Non-pigmented ciliary epithelial cell (primary cell): ENCODE measurements at places on chromosomes 7 and 10.

DNA sequence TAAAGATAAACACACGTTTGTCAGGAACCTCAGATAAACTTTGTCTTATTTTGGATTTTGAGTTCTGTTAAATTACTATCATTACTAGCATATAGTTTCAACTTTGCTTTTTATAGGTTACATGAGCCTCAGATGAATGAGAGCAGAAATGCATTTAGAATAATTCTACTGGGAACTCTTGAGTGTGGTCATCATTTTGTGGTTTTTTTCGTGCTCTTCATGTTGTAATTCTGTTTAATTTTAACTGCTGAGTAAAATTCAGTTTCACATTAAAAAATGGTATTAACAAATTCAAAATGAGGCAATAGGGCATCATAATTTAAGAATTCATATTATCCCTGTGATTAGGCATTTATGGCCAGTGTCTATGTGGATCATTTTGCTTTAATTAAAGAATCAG is 72.9 kb downstream of the GNAI1 start:
- no peak for DNase-seq

GRCh38 chr7:7764520-7765396 is 46.4 kb upstream of the RPA3 start:
- DNase-seq = no peak

GRCh38 chr10:101896225-101896877 is 52.8 kb upstream of the KCNIP2 start:
- no peak for DNase-seq

- DNase-seq = no peak
Measured at GRCh38 chr10:48254750-48255512, 19.6 kb downstream of the FRMPD2 start.

DNA sequence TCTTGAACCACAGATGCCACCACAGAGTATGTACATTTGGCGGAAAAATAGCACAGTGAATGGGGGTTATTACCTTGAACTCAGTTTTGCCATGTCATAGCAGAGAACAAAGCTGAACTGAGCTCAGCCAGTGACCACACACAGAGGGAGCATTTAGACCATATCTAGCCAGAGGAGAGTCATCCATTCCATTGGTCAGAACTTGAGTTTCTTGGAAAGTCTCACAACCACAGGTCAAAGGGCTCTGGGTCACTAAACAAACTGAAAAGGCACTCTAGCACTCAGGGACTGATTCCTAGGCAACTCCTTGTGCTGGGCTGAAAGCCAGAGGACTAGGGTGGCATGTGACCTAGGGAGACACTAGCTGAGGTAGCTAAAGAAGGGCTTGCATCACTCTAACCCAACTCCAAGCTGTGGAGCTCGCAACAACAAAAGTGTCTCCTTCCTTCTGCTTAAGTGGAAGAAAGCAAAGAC is 239.7 kb upstream of the SEMA3D start:
- no peak for DNase-seq

GRCh38 chr10:114278140-114278883 is 39.3 kb downstream of the VWA2 start:
- DNase-seq = no peak

- no peak for DNase-seq
Measured at GRCh38 chr10:133124357-133125211, 35.4 kb upstream of the KNDC1 start.

DNA sequence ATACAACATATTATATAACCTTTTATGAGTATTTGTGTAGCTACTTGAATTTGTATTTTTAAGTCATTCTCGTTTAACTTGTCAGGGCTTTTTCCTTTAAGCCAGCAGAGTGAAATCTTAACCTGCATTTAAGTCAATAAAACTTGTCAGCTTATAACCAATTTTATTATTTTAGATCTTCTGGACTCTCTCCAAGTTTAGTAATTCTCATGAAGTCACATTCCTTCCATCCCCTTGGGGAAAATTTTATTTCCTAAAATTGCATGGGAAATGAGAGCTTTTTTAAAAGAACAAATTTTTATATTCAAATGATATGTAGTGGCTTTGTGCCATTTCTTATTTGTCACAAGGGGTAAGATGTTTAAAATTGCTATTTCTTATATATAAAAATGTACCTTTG is 74.0 kb downstream of the SEPTIN7 start:
- no peak for DNase-seq

DNA sequence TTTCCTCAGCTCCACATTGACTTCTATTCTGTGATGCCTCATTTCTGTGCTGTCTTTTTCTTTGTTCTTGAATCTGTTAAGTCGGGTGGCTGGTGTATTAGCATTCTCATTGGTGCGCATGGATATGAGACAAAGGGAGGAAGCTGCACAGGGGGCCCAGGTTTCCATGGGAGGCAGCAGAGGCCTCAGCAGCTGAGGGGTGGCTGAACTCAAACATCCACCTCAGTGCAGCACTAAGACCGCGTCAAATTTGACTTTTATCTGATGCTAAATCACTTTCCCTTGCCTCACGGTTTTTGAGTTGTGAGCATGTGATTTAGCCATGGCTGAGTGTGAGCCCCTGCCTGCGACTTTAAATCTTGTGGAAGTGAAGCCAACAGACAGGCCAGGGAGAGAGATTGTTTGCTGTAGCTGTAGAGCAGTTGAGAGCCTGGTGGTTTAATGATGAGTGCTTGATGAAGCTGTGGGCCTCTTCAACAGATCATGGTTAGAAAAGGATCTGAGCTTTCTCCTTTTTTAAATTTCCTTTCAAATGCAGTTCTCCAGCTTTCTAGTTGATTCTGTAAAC is 193.3 kb upstream of the ZNF804B start:
- no peak for DNase-seq

- DNase-seq = no peak
Measured at GRCh38 chr7:3591944-3592343, 290.9 kb downstream of the SDK1 start.

- no peak for DNase-seq
Measured at GRCh38 chr10:3151889-3152565, 20.6 kb downstream of the PITRM1 start.

GRCh38 chr7:151755131-151755801 is 121.6 kb downstream of the PRKAG2 start:
- DNase-seq = no peak

- DNase-seq = no peak
Measured at GRCh38 chr7:139495580-139496125, 12.2 kb upstream of the KLRG2 start.

- no peak for DNase-seq
Measured at GRCh38 chr10:26479766-26480492, 41.8 kb downstream of the APBB1IP start.
